ENCODE measurements at places on chromosomes 13 and 19.

- DNase-seq = no peak
Observed at GRCh38 chr13:41568972-41569351, 111.6 kb downstream of the RGCC start.

DNA sequence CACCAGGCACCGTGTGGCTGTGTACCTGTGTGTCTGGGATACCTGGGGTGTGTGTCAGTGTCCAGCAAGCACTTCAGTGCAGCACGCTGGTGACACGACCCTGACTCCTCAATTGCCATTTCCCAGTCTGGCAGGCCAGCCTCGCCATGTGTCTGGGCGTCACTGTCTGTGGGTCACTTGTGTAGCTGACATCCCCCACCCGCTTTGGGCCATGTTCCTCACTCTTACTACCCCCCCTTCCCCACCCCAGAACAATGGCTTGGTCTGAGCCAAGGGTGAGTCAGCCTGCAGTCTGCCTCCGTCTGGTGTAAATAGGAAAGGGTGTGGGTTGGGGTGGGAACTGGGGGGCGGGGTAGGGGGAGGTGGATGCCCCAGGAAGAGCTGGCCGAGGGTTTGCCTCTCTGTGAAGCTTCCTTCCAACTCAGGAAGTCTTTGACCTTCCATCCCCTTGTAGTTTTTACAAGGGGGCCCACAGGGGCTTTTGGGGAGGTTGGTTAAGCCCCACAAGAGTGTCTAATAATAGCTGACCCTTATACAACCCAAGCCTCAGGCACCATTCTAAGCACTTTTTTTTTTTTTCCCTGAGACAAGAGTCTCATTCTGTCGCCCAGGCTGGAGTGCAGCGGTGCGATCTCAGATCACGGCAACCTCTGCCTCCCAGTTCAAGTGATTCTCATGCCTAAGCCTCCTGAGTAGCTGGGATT lies 17.6 kb downstream of the NOVA2 start:
- DNase-seq = no peak

DNA sequence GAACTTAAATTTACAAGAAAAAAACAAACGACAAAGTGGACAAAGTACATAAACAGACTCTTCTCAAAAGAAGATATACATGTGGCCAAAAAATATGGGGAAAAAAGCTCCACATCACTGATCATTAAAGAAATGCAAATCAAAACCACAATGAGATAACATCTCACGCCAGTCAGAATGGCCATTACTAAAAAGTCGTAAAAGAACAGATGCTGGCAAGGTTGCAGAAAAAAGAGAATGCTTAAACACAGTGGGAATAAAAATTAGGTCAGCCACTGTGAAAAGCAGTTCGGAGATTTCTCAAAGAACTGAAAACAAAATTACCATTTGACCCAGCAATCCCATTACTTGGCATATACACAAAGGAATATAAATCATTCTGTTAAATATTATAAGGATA lies 132.7 kb downstream of the UGGT2 start:
- DNase-seq = no peak

DNA sequence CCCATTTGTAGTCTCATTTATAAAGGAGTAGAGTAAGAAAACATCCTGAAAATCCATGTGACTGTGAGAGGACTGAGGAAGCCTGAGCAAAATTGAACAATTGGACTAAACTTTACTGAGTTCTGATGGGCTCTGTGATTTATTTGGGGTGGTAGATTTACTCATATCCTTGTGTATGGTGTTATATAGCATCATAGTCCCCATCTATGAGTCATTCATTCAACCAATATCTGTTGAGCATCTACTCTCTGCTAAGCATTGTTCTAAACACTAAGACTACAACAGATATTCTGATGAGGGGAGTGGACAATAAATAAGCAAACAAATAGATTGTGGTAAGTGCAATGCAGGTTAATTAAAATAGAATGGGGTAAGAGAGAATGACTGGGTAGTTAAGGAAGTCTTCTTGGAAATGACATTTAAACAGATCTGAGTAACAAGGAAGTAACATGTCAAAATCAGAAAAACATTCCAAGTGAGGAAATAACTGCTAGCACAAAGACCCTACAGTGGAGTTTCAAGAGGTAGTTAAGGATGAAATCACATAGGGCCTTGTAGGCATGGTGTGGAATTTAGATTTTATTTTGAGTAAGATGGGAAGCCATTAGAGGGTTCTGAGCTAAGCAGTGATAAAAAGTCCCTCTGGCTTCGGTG lies 36.3 kb upstream of the MLNR start:
- DNase-seq = no peak

- DNase-seq = no peak
Observed at GRCh38 chr19:31275068-31275334, 74.2 kb downstream of the TSHZ3 start.

- peak; percentile 81 for DNase-seq
Observed at GRCh38 chr13:113820813-113821651, 42.8 kb downstream of the GAS6 start.

- no peak for DNase-seq
Observed at GRCh38 chr19:2822846-2823245, 3.2 kb downstream of the ZNF554 start.

DNA sequence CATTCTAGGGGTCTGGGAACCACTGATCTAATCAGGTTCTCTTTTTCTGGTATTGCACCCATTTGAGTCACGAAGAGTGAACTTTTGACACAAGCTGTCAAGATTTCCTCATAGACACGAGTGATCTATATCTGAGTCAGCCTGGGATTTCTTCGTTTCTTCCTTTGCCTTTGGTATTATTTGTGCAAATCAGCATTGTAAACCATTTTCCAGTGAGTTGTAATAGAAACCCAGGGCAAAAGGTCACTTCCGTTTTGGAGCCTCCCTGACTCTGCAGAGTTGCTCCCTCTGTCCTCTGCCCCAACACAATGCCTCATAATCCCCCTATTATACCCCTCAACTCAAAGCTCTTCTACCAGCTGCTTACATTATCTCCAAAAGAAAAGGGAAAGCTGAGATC lies 615.1 kb downstream of the EFNB2 start:
- no peak for DNase-seq
